ENCODE measurements at places on chromosomes 16 and 17.

DNA sequence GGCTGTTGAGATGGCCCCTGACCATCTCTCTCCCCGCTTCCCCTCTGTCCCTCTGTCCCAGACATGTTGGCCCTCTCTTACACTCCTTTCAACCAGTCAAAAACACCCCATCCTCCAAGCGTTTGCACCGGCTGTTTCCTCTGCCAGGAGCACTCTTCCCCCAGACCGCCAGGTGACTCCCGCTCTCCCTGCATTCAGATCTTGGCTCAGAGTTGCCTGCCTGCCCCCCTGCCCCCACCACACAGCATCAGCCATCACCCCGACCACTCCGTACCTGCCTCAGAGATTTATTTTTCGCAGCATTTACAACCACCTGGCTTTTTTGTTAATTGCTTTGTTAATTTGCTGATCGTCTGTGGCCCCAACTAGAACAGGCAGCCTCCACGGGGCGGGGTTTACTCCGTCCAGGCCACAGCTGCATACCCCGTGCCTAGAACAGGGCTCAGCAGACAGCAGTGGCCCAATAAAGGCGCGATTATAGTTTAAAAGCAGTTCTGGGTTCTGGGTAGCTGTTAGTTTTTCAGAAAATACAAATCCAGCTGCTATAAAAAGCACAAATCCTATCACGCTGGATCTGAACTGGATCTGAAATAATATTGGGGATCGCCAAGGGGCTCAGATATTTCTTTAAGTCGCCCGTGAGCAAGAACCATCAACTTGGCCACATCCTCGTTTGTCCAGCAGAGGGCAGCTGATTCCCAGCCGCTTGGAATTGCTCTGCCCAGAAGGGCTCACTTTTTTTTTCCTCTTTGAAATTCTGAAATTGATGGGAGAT lies 173.6 kb downstream of the IRF8 start:
- peak; percentile 76 for DNase-seq

DNA sequence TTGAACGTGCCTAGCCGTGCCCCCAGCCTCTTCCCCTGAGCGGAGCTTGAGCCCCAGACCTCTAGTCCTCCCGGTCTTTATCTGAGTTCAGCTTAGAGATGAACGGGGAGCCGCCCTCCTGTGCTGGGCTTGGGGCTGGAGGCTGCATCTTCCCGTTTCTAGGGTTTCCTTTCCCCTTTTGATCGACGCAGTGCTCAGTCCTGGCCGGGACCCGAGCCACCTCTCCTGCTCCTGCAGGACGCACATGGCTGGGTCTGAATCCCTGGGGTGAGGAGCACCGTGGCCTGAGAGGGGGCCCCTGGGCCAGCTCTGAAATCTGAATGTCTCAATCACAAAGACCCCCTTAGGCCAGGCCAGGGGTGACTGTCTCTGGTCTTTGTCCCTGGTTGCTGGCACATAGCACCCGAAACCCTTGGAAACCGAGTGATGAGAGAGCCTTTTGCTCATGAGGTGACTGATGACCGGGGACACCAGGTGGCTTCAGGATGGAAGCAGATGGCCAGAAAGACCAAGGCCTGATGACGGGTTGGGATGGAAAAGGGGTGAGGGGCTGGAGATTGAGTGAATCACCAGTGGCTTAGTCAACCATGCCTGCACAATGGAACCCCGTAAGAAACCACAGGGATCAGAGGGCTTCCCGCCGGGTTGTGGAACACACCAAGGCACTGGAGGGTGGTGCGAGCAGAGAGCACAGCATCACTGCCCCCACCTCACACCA lies 724 bp downstream of the GAA start:
- DNase-seq, result peak; percentile 61

- DNase-seq, result peak; percentile 74
Measured at GRCh38 chr17:74671031-74671771, 41.5 kb downstream of the CD300LF start.

DNA sequence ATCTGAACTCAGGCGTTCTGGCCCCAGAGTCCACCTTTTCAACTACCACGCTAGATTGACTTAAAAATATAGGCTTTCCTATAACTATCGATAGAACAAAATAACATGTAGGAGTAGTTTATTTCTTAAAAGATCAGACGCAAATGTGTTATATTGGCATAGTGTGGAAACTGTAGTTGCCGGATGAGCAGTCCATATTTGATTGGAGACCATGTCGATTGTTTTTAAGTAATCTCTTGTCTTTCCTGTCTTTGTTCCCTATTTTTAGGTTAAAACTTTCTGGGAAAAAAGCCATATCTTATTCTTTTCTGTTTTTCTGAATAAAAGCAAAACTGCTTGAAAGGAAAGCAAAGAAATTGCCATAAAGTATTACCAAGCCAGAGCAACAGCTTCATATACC lies 53.1 kb downstream of the GAN start:
- DNase-seq, result no peak

DNA sequence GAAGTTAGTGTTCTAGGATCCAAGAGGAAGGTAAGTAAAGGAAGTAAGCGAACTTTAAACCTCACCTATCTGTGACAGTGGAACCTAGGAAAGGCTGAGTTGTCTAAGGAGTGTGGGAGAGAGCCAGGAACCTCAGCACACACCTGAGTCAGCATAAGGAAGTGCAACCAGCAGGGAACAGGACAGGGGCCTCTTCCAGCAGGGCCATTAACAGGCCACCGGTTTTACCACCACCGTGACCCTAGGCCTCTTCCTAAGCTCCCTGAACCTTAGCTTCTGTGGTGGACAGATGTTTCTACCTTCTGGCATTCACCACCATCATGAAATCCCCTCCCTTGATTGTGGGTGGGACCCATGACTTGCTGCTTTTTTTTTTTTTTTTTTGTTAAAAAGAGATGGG lies 26.7 kb upstream of the GPATCH8 start:
- no peak for DNase-seq

DNA sequence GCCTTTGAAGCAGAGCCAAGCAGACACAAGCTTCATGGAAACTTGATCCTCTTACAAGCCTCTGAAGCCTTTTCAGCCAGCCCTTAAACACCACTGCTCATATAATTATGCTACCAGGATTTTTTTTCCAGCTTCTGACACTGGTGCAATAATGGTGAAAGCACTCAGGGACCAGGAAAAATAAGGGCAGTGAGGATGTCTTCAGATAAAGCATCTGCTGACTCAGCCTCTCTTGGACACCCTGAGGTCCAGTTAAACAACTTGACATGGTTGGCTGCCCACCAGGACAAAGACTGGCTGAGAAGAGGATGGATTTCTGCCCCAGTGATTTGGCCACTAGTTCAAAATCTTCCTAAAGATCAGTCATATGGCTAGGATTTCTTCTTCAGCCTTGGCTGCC lies 124.2 kb upstream of the N4BP1 start:
- no peak for DNase-seq

- peak; percentile 20 for DNase-seq
Measured at GRCh38 chr17:70629902-70630301, 460.6 kb downstream of the KCNJ2 start.
